ENCODE measurements at places on chromosomes 11 and 22.
A peak's percentile ranks its signal among the peaks of the same experiment; 100 is the strongest.

DNA sequence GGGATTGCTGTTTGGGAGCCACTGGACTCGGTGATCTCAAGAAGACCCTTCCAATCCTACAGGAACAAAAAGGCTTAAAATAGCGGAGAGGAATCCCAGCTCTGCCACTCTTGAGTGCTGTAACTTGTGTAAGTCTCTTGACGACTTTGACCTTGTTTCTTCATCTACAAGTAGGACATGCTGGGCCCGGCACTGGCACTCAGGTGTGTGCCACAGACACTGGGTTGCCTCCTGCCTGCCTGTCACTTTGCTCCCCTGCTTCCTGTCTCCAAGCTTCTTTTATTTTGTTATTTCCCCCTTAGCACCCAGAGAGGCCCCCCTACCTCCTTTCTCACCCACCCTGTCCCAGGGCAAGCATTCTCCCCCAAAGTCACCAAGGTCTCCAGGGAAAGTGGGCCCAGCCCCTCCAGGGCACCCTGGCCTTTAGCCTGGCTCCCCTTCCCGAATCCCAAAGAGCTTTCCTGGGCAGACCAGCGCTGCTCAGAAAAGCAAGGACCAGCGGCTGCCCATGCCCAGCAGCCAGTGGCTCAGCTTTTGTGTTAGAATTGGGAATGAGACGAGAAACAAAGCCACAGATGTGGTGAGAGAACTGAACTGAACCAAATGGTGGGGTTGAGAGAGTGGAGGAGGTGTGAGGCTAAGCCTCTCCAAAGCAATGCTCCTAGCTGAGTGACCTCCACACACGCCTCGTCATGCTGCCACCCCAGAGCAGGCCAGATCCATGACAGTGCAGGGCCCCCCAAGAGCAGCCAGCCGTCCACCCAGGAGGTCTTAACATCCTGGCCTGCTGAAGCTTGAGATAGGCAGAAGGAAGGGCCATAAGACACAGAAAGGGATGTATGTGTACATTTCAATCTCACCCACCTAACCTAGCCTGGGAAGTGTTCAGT, 4.5 kb downstream of the TRIM29 start:
- DNase-seq = no peak

DNA sequence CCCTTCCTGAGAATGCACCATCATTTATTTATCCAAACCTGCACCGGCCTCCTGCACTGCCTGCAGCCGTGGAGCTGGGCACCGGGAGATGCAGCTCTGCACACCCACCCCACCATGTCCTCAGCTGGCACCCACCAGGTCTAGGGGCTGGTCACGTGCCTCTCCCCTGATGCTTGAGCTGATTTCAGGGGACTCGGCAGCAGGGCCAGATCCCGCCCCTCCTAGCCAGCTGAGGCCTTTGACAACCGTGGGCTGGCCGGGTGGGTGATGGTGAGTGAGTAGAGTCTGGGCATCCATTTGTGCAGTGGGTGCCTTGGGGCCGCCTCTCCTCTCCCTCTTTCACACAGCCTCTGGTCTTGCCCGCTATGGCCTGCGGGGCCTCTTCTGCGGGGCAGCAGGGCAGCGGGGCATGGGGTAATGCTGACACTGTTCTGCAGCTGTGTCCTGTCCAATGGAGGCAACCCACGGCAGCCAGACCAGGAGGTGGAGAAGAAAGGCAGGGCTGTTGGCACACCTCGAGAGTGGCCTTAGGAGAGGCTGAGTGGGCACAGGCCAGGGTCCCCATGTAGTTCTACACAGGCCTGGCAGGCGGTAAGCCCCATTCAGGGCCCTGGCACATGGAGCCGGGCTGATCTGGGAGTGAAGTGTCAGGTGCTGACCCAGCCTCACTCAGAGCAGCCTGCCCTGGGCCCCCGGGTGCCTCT, 38.5 kb upstream of the PRODH start:
- DNase-seq = no peak

- DNase-seq = no peak
Measured at GRCh38 chr11:76543006-76543703, 98.3 kb downstream of the EMSY start.

DNA sequence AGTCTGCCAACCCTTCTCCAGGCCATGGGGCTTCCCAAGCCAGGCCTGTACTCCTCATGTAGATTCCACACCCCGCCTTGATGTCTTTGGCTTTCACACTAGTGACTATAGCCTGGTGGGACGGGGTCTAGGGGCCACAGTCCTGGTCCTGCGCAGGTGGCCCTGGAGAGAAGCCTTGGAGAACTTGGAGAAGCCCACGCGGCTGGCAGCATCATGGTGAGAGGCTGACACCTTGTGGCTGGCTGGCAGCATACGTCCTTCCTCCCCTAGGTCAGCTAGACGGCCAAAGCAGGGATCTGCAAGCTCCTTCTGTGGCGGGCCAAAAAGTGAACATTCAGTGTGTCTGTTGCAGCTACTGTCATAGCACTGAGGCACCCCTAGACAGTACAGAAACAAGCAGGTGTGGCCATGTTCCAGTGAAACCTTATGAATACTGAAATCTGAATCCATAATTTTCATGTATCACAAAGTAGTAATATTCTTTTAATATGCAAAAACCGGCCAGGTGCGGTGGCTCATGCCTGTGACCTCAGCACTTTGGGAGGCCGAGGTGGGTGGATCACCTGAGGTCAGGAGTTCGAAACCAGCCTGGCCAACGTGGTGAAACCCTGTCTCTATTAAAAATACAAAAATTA, 42.0 kb downstream of the FAM83F start:
- peak; percentile 54 for DNase-seq

DNA sequence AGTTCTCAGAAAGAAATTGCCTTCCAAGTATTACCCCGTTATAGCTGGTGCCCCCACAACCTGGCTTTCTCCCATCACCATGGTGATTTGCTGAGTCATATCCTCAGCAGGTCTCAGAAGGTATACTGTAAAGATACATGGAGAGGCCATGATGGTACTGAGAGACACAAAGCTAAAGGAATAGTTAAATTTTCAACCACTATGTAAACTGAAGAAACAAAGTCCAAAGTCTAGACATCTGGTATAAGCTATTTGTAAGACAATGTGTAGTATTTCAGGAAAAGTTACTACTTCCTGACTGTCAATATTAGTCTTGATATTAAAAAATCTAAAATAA, 377.1 kb downstream of the DCDC1 start:
- DNase-seq = no peak

DNA sequence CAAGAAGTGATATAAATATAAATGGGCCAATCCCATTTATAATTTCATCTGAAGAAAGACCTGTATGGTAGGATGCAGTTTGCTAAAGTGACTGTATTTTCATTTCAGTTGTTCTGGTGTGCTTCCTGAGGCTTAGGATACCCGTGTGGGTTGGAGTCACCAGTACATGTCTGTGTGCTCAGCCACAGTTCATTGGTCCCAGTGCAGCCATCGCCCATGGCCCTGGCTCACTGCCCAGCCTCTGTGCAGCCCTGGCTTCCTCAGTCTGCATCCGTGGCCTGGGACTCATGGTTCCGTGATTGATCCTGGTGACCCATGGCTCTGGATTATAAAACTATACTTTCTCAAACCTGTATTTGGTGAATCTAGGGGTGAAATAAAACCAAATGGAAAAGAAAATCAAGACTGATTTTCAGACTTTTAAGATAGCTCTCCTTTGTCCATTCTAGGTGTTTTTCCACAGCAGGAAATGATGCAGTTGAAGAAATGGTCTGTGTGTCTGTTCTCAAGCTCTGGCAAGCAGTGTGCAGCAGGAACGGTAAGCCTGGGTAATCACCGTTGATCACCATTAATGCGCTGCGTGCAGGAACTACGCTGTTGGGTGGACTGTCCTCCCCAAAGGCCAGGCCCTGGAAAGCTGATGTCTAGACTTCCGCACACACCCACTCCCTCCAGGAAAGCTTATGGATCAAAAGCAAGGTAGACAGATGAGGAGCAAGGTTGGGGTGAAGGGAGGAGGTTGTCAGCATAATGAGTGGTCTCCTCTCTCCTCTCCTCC, 27.2 kb downstream of the TTC12 start:
- no peak for DNase-seq

DNA sequence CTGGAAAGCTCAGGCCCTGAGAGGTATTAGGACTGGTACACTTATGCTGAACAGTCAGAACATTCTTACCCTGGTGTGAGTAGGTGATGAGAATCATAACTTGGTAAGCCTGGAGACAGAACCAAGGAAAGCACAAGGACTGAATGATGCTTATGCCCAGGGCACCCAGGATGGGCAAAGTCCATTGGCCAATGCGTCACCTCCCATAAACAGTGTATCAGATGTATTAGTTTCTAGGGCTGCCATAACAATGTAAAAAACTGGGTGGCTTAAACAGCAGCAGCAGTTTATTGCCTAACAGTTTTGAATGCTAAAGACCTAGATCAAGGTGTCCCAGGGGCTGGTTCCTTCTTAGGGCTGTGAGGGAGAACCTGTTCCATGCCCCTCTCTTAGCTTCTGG, 107.0 kb downstream of the FAR1 start:
- no peak for DNase-seq

DNA sequence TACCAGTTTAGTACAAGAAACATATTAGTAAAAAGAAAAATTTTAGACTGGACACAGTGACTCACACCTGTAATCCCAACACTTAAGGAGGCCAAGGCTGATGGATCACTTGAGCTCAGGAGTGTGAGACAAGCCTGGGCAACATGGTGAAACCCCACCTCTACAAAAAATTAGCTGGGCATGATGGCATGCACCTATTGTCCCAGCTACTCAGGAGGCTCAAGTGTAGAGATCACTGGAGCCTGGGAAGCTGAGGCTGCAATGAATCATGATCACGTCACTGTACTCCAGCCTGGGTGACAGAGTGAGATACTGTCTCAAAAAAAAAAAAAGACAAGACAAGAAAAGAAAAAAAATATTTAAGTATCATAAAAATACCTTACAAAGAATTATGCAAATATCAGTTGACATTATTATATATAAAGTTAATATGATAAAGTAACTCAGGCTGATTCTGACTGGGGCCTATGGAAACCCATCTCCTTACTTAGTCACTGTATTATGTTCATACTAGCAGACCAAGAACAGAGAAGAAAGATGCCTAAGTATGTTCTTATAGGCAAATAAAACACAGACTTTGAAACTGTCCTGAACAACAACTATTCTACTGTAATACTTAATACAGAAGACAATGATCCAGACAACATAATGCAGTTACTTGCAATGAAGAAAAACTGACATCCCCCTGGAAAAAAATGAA, 27.3 kb downstream of the FAM168A start:
- DNase-seq = no peak

DNA sequence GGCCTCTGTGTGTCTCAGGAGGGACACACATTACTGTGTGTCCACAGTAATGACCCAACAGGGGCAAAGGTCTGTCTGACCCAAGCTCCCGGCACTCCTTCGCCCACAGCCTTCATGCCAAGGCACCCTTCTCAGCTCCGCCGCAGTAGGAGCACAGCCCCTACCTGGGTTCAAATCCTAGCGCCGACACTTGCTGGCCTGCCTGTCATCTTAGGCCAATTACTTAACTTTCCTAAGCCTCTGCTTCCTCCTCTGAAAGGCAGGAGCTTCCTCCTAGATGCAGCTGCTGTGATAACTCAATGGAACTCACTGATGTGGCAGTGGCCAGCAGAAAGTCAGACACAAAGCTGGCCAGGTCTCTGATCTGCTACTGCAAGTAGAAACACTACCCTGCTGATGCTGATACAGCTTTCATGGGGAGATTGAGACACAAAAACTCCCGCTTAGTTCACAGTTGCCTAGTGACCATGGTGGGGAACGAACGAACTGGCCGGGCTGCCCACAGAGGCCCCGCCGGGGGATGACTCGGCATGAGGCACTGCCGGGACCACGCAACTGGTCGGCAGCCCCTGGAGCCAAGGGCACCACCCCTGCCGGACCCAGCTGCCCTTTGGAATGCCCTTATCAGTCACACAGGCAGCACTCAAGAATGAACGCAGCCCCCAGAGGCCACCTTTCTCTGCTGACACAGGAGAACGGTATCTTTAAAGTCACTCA, 8.1 kb downstream of the EHD1 start:
- DNase-seq = no peak

DNA sequence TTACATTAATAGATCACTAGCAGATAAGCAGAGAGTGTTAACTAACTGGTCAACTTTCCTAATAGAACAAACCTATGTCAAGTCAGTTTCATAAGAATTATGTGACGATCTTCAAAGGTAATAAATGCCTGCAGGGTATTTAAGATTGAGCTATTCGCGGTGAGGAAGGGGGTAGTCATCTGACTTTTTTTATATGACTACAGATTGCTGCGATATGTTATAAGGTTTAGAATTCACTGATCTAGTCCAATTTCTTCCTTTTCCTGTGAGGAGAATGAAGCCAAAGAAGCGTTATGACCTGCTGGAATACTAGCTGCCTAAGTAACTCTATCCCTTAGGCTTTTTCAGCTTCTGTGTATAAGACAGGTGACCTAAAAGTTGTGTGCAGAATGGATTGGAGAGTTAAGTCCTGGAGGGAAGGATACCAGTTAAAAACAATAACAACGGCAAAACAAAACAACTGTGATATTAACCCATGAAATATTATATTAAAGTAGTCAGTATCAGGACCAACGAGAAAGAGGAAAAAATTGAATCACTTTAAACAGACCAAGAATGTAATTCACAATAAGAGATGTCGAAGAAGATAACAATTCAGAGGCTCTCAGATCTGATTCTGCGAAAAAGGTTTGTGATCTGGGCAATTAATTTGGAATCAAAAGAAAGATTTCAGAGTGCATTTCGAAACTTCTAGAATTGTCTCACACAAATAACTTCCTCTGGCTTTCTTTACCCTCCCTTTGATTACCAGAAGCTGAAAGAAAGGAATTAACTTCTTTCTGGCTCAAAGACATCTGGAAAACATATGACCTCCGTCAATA, 630 bp downstream of the CASP4 start:
- DNase-seq = no peak

GRCh38 chr11:95884802-95885201, 39.1 kb downstream of the MTMR2 start:
- no peak for DNase-seq

DNA sequence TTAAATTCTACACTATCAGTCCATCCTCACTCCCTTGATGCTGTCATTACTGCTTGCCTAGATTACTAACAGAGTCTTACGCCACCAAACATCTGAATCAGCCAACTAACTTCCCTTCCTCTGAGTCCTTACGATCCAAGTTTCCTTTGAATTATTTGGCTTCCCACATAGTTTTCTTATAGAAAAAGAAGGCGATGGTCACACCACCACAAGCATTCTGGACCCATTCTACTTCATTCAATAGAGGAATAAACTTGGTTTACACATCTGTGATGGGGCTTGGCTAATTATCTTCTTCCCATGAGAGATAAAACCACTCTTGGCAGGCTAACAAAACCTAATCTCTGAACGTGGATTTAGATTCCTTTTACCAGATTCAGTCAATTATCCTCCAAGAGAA, 35.0 kb downstream of the INTS4 start:
- no peak for DNase-seq

GRCh38 chr22:29156507-29156906, 49.2 kb upstream of the EMID1 start:
- DNase-seq = no peak

- DNase-seq = no peak
Measured at GRCh38 chr11:120122924-120123683, 14.8 kb downstream of the TRIM29 start.

DNA sequence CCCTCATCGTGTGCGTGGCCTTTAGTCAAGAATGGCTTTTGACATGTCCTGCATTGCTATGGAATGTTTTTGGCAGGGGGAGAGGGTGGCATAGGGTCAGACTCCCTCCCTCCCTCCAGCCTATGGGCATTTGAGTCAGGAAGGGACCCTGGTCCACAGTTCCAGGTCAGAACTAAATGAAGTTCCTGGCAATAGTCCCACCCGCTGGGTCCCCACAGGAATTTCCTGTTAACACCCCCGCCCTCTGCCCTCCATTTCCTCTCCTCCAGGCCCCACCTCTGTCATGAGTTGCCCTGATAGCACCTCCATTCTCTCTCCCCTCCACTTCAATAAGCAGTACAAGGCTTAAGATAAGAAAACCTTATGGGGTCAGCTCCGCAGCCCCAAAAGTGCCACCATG, 40.8 kb upstream of the LMO2 start:
- DNase-seq = no peak

Measured in GM12891 (cell line).